ENCODE measurements at places on chromosomes 6 and 20. TPM values are rescaled to one million over a fixed set of nuclear protein-coding genes. Genes with fewer than 3 reads are reported as not detected.
A peak's percentile ranks its signal among the peaks of the same experiment; 100 is the strongest.

DNA sequence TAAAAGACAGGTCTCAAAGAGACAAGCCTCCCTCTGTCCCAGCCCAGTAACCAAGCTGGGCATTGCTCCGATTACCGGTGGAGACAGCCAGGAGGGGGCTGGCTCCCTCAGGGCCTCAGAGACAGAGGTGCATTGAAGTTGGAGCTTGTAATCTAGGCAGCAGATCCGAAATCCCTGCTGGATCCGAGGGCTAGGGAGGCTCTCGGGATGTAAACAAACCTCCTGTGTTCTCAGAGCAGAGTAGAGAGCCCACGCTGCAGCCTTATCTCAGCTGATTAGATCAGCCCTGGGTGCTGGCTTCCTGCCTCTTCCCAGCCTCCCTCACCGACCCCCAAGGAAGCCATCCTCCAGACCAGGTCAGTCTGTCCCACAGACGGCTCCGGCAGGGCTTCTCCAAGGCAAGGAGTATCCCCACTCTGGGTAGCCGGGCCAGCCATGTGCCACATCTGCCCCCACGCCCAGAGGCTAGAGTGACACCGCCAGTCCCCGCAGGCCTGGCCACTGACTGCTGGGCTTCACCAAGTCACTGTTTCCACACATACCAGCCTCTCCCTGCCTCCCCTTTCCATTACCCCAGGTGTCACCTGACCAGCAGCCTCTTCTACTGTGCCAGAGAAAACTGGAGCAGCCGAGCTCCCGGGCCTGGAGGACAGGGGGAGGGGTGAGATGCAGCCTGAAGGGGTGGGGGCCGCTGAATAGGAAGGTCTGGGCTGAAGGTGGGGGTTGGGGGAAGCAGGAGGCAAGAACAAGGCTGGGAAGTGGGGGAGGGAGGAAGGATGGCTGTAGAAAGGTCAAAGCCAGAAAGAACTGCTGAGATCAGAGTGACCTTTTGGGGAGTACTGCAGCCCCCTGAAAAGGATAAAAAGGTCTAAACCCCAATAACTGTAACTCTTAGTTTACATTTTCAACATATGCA lies 6.0 kb downstream of the SDC4 start:
- DNase-seq: no peak
- H3K4me1 ChIP-seq: peaks cover under 1% of the 10 kb centered on the region
- H3K27me3 ChIP-seq: no peaks in the 10 kb centered on the region
- no peak overlapping the region for H3K27ac ChIP-seq
- no peaks in the 10 kb centered on the region for H3K36me3 ChIP-seq

DNA sequence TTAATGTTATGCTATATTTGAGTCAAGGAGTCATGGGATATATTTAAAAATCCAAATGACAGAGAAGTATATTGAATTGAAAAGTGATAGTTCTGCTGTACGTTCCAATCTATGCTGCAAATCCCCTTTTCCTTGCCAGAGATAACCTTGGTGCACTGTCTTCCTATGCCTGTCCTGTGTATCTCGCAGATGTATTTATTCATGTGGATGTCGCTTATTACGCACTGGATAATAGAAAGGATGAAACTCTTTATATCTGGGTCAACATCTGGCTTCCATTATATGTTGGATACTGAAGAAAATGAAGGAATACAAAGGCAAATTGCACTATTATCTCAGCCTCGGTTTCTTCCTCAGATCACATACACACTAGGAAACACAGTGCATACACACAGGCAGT lies 331.3 kb downstream of the BCKDHB start:
- H3K4me1 ChIP-seq: no peaks in the 10 kb centered on the region
- no peak overlapping the region for H3K27ac ChIP-seq
- DNase-seq: no peak
- no peak overlapping the region for H3K4me3 ChIP-seq
- H3K36me3 ChIP-seq: no peaks in the 10 kb centered on the region
- no peaks in the 10 kb centered on the region for H3K27me3 ChIP-seq

DNA sequence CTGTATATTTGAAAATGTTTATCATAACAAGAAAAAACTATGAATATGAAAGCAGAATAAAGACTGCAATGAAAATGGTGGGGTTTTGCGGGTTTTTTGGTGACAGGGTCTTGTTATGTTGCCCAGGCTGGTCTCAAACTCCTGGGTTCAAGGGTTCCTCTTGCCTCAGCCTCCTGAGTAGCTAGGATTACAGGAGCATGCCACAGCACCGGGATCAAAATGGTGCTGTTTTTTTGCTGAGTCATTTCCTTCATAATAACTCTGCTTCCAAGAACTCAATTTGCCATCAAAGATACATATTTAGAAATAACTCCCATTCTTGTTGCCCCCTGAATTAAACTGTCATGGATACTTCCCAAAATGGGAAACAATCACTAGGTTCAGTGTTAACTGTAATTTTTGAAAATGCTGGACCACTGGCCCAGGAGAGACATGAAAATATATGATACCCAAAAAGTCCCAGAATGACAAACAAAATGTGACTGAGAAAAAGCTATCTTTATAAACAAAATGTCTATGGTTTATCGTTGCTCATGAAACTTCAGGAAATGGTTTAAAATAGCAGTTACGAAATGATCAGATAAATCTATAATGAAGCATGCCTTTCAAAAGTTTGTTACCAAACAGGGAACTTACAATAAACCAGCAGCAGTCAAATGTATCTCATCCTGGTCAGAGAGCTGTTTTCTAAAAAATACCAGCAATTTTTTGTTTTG lies 32.2 kb downstream of the ILRUN start:
- H3K27me3 ChIP-seq: no peaks in the 10 kb centered on the region
- H3K4me1 ChIP-seq: peaks cover 30% of the 10 kb centered on the region
- DNase-seq: no peak

DNA sequence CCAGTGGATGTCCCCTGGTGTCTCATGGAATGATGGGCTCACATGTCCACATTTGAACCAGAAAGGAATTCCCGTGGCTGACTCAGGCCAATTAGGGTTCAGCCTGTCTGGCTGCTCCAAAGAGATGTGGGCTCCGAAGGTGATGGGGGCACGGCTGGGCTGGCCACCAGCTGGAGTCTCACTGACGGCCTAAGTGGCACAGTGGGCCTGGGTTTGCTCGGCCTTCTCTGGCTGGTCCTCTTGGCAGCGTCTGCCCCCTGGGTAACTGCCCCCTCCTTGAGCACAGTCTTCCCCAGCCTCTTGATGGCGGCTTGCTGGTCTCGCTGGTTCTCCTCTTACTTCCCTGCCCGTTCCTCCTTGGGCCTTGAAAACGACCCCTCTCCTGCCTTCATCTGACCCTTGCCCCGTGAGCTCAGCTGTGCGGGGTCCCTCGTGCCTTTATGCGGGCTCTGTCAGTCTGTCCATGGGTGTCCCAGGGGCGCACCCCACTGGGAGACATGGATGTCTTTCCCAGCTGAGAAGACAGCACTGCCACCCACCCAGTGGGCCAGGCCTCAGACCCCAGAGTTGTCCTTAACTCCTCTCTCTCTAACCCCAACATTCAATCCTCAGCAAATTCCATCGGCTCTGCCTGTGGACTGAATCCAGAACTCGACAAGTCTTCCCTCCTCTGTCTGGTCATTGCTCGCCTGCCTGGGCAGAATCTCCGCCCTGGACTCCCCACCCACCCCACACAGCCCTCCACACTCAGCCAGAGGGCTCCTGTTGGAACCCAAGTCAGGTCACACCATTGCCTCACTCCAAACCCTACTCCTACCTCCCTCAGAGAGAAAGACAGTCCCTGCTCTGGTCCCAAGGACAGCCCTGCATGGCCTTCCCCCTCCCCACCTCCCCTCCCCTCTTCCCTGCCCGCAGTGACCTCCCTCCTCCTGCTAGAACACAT lies 78.7 kb downstream of the CEBPB start:
- H3K4me3 ChIP-seq: no peak overlapping the region
- no peaks in the 10 kb centered on the region for H3K27me3 ChIP-seq
- DNase-seq: no peak
- H3K4me1 ChIP-seq: no peaks in the 10 kb centered on the region

GRCh38 chr6:52620906-52621190 lies 44.0 kb upstream of the TRAM2 start:
- H3K27ac ChIP-seq: no peak overlapping the region
- no peak overlapping the region for H3K4me3 ChIP-seq
- no peaks in the 10 kb centered on the region for H3K27me3 ChIP-seq
- H3K36me3 ChIP-seq: no peaks in the 10 kb centered on the region

DNA sequence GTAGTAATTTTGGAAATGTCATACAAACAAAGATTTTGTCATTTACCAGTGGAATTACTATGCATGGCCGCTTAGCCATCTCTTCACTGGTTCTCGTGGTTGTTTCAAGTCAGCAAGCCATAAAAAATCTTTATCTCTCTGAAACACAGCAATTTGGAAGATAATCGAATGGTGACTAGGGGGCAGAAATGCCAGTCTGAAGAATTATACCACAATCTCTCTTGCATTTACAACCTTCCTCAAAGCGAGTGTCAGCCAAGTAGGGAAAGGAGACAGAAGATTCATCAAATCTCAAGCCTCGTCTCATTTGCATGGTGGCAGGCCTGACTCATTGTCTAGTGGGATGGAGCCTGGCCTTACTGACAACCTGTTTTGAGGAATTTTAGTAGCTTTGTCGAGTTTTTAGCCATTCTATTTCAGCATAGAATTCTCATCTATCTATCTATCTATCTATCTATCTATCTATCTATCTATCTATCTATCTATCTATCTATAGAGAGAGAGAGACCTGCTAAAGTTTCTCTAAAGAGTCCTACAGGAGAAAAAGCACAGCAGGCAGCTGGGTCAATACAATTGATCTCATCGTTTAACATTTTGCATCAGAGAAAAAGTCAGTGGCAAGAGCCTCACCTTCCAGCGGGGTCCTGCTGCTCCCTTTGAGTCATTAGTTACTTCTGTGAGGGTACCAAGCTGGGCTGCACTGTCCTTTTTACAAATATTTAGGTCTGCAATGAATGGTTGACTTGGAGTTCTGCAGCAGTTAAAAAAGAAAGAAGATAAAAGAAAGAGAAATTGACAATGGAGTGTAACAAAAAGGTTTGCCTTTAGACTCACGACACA lies 572.8 kb downstream of the TFAP2A start:
- no peak for DNase-seq
- H3K36me3 ChIP-seq: no peaks in the 10 kb centered on the region
- no peak overlapping the region for H3K27ac ChIP-seq
- H3K4me1 ChIP-seq: no peaks in the 10 kb centered on the region
- no peak overlapping the region for H3K4me3 ChIP-seq

GRCh38 chr6:13273202-13273930 lies 55.0 kb downstream of the TBC1D7 start:
- peak overlapping the region; percentile 58 for H3K27ac ChIP-seq
- H3K36me3 ChIP-seq: no peaks in the 10 kb centered on the region
- no peaks in the 10 kb centered on the region for H3K27me3 ChIP-seq
- no peak for DNase-seq

DNA sequence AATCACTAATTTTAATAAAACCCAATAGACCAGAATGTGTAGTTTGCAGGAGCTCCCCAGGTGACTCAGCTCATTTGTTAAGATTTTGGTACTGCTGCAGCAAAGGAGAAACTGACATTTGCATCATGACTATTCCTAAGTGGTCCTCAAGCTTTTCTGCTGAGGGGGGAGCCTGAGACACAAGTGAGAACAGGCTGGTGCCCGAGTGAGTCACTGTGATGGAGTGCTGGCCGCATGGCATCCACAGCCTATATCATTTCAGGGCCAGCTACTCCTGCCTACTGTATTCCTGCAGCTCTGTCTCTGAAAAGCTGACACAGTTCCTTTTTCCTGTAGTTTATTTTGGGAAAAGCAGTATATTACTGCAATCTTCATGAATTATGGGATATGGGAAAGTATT lies 113.7 kb upstream of the ENPP5 start:
- no peaks in the 10 kb centered on the region for H3K36me3 ChIP-seq
- H3K27me3 ChIP-seq: no peaks in the 10 kb centered on the region
- H3K4me3 ChIP-seq: no peak overlapping the region
- H3K4me1 ChIP-seq: no peaks in the 10 kb centered on the region

- H3K36me3 ChIP-seq: no peaks in the 10 kb centered on the region
- H3K4me3 ChIP-seq: no peak overlapping the region
- H3K4me1 ChIP-seq: no peaks in the 10 kb centered on the region
- H3K27ac ChIP-seq: no peak overlapping the region
These were observed 42.8 kb upstream of the STX16 start for GRCh38 chr20:58608096-58608840.

- H3K27me3 ChIP-seq: peaks cover 9% of the 10 kb centered on the region
- H3K4me1 ChIP-seq: no peaks in the 10 kb centered on the region
- H3K36me3 ChIP-seq: no peaks in the 10 kb centered on the region
- H3K4me3 ChIP-seq: no peak overlapping the region
These were observed 4.0 kb upstream of the FOXS1 start for GRCh38 chr20:31849306-31849930.

DNA sequence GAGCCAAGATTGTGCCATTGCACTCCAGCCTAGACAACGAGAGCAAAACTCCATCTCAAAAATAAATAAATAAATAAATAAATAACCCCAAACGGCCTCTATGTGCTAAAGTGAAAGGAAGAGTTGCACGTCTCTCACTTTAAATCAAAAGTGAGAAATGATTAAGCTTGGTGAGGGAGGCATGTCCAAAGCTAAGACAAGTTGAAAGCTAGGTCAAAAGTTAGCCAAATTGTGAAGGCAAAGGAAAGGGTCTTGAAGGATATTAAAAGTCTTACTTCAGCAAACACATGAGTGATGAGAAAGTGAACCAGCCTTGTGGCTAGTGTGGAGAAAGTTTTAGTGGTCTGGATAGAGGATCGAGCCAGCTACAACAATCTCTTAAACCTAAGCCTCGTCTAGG lies 14.3 kb downstream of the ZBP1 start:
- H3K27me3 ChIP-seq: no peaks in the 10 kb centered on the region
- no peak overlapping the region for H3K4me3 ChIP-seq
- peaks cover 10% of the 10 kb centered on the region for H3K36me3 ChIP-seq
- H3K4me1 ChIP-seq: peaks cover 16% of the 10 kb centered on the region

- peak overlapping the region; percentile 87 for H3K27ac ChIP-seq
- peaks cover 20% of the 10 kb centered on the region for H3K4me1 ChIP-seq
- H3K36me3 ChIP-seq: no peaks in the 10 kb centered on the region
- H3K27me3 ChIP-seq: no peaks in the 10 kb centered on the region
- peak overlapping the region; percentile 82 for H3K4me3 ChIP-seq
These were observed 1.1 kb downstream of the FBXO30 start for GRCh38 chr6:145813285-145814034.

DNA sequence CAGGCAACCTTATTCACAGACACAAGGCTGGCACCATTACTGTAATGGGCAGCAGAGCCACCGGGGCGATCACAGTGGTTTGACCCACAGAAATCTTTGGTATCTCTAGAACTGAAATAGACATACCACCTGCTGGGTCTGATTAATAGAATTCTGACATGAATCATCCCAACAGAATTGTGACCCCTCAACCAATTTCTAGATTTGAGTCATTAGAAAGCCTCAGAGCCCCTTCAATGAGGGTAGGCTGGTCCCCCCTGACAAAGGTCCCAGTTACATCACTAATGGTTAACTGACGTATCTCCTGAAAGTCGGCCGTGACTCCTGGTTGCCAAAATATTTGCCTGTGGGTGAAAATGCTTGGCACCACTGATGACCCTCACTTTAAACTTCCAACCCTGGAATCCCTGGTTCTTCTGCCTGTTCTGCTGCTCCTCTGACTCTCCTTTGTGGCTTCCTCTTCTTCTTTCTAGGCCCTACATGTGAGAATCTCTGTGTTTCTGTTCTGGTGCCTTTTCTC lies 124.9 kb upstream of the ARID1B start:
- no peak for DNase-seq
- no peaks in the 10 kb centered on the region for H3K27me3 ChIP-seq
- H3K27ac ChIP-seq: no peak overlapping the region
- no peak overlapping the region for H3K4me3 ChIP-seq
- peaks cover 7% of the 10 kb centered on the region for H3K4me1 ChIP-seq

The EPB41L1 gene
- 0.35 TPM for total RNA-seq

The RAET1G gene
- not detected for total RNA-seq

The USP49 gene
- 5.2 TPM for total RNA-seq

The SASH1 gene
- total RNA-seq: 0.72 TPM

The PDYN gene
- not detected for total RNA-seq

The TP53TG5 gene
- not detected for total RNA-seq

The LGSN gene
- not detected for total RNA-seq

The UBD gene
- 2.6 TPM for total RNA-seq

Measured in CD8-positive, alpha-beta memory T cell (primary cell).